ENCODE measurements at places on chromosomes 16 and 17.

GRCh38 chr16:11354733-11355574, 9.7 kb downstream of the RMI2 start:
- DNase-seq, result no peak

GRCh38 chr17:76586741-76587487, 1.3 kb upstream of the ST6GALNAC2 start:
- no peak for DNase-seq

GRCh38 chr16:22955461-22956070, 141.6 kb downstream of the HS3ST2 start:
- no peak for DNase-seq

- peak; percentile 52 for DNase-seq
These were observed 323 bp downstream of the ST3GAL2 start for GRCh38 chr16:70438585-70438968.

- no peak for DNase-seq
These were observed 12.9 kb downstream of the KRT39 start for GRCh38 chr17:40953881-40954280.
